Activated CD4-positive, alpha-beta memory T cell treated with anti-CD3 and anti-CD28 coated beads for 36 hours (primary cell): ENCODE measurements at places on chromosomes 4 and X. TPM values are rescaled to one million over a fixed set of nuclear protein-coding genes. Genes with fewer than 3 reads are reported as not detected.

DNA sequence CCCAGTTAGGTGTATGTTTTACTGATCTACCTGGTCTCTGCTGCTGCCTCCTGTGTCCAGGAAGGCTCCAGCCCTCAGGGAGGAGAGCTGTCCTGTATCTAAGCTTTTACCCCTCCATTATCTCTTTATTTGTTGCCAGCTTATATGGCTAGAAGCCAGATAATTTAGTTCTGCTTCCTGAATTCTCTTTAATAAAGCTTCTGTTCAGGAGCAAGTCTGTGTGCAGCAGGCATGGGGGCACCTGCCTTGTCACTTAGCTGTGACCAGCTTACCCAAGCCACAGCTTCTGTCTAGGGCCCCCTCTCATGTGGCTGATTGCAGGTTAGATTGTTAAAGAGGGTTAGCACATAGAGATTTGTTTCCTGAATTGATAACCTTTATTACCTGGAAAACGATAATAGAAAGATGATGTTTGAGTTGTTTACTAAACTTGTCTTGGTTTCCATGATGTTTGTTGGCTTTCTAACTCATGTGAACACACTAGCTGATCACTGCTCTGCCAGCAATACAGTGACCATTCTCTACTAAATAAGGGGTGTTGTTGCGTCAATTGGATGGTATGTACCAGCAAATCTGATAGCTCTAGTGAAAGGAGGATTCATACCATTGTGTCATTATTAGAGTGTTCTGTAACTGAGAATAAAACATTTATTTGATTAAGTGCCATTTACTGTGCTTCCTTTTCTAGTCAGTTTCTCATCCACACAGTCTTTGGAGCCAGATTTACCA, 189.8 kb upstream of the ANK2 start:
- DNase-seq: no peak

The C4orf36 gene
- total RNA-seq: 0.61 TPM

- DNase-seq: no peak
Measured at GRCh38 chrX:3218442-3218841, 128.0 kb downstream of the MXRA5 start.

GRCh38 chr4:126560794-126561193, 1072.0 kb upstream of the INTU start:
- no peak for DNase-seq

The GAGE12F gene
- not detected for total RNA-seq

DNA sequence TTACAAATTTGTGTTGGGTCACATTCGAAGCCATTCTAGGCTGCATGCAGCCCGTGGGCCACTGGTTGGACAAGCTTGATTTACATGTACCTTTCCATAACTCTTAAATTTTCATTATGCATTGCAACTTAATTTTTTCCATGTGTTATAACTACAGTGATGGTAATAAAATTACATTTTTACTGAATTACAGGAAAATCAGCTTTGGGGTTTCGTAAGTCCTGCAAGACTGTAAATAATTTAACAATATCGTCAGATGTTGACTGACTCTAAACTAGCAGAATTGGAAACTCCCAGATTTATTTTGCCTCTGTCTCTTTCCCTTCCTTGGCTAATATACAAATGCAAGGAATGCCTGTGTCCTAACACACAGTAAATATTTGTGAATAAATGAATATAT, 88.0 kb upstream of the RAPGEF2 start:
- no peak for DNase-seq

- DNase-seq: no peak
Measured at GRCh38 chrX:48460606-48461005, 9.5 kb downstream of the SLC38A5 start.

GRCh38 chr4:185742766-185743165, 69.2 kb downstream of the SORBS2 start:
- DNase-seq: no peak

The RAB9B gene
- total RNA-seq: 0.44 TPM

DNA sequence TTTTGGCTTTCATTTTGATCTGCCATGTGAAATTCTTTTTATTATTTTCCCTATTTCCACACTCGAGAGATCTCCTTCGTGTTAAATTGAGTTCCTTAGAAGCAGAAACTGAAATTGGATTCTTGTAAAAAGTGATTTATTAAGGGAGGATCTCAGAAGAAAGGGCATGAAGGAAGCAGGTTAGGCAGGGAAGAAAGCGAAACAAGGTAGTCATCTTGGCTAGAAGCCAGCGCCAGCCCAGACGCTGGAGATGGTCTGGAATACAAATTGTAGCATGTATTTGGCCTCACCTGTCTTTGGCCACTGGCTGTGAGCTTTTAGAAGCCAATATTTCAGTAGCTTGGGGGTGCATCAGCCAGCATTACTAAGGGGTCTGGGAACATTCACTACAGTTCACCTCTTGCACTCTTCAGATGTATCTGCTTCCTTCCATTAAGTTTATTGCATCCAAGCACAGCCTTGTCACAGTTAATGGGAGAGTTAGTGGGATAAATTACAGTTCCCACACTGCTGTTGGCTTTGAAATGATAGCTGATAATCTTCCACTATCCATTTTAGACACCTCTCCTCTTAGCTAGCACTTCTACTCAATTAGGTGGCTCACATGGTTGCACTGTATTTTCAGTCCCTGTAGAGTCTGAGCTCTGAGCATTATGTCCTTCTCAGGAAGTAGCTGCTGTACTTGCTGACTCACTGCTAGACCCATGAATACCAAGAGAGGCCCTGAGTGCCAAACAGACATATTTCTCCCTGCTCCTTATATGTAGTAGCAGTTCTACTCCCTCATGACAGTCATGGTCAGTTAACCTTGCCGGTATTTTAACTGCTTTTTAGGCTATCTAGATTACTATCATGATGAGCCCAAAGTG, 14.6 kb downstream of the GRXCR1 start:
- DNase-seq: no peak

DNA sequence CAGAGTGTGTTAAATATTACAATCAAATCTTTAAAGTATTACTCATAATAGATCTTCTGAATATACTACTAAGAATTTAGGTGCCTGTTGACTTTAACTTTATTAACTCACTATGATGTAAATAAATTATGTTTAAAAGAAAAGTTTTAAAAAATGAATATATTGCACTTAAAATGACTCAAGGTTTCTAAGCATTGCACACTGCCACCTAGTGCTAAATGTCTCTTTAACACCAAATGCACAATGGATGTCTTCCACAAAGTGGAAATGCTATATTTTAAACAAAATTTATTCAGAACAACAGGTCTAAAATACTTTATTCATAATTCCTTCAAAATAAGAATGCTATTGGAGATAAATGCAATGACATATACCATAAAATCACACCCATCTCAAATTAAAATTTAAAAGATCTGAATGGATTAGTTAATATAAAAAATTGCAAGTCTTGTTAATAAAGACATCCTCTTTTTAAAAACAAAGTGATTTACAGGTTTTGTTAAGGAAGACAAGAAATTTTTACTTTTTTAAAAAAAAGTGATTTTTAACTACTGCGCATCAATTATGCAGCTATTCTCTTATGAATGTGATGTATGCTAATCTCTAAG, 5.5 kb downstream of the INPP4B start:
- DNase-seq: no peak

DNA sequence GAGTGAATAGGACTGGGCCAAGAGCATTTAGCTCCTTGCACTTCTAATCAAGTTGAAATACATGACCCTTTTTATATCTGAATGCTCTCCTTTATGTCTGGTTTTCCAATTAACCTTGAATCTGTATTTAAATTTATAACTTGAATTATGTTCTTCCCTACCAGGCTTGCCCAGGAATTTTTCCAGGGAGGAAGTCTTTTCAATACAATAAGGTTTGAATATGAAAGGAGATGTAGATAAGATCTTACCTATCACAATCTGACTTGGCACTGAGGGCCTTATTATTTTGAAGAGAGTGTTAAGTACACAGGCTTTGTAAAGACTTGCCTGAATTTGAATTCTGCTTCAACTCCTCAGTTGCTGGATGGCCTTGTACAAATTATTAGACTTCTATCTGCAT, 555.7 kb downstream of the PCDH7 start:
- DNase-seq: no peak

The SLC10A3 gene
- 16.1 TPM for total RNA-seq

- DNase-seq: no peak
Measured at GRCh38 chr4:126051689-126052424, 737.1 kb downstream of the FAT4 start.

GRCh38 chr4:117357866-117358265, 272.5 kb upstream of the TRAM1L1 start:
- DNase-seq: no peak

The MAGEB2 gene
- total RNA-seq: not detected

GRCh38 chrX:47182106-47182700, 11.4 kb upstream of the UBA1 start:
- no peak for DNase-seq

DNA sequence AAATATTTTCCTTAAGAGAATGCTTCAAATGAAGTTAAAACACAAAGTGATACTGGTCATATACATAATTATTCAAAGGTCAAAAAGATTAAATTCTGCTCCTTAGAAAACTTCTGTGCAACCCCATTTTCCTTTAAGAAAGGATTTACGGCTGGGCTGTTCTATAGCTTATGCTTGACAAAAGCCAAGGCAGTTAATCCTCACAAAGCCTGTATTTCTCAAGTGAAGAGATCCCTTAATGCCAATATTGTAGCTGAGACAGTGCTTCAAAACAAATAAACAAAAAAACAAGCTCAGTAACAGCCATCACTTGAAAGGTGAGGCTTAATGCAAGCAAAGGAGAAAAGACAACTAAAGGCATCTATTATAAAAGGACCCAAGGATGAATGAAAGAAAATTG, 42.5 kb downstream of the BTC start:
- no peak for DNase-seq

GRCh38 chr4:14910411-14910810, 91.9 kb upstream of the CPEB2 start:
- DNase-seq: no peak

- DNase-seq: no peak
Measured at GRCh38 chr4:185134307-185134869, 8.7 kb upstream of the SLC25A4 start.

The GAB3 gene
- 3.4 TPM for total RNA-seq

DNA sequence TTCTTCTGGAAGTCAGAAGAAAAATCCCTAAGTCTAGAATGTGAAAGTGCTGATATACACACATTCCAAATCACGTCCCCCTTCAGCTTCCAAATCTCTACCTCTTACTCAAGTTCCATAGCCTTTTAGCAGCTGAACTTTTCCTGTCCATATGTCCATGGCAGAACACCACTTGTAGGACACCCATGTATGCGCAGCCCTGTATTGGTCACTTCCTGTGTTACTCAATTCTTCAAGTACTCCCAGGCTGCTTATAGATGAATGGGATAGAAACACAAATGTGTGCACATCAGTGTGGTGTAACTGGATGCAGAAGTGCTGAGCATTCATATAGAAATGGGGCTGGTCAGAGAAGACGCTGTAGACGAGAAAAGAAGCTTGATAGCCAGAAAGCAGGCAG, 18.8 kb downstream of the SRPX2 start:
- no peak for DNase-seq

DNA sequence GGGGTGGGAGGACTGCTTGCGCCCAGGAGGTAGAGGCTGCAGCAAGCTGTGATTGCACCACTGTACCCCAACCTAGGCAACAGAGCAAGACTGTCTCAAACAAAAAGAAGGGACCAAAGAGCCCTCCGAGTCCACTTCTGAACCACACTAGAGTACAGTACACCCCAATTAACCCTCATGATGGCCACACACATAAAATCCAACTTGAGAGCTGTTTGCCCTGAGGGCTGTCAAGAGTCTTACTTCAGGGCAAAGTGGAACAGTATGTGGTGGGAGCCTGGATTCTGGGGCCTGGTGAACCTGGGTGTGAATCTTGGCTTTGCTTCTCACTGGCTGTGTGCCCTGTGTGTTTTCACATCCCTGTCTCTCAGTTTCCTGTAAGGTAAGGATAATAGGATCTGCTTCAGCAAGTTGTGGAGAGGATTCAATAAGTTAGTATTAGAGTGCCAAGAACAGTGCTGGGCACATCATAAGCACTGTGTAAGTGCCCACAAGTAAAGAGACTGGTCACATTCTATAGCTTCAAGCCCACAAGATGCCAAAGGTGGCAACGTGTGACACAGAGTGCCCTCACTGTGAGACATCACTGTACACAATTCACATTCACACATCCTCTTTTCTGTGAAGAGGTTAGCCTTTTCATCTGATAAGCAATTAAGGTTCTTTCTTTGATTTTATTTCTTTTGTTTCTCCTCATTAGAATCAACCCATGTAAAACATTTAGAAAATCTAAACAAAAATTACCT, 52.1 kb downstream of the LEF1 start:
- peak; percentile 70 for DNase-seq

The DAPP1 gene
- 23.6 TPM for total RNA-seq

- DNase-seq: no peak
Measured at GRCh38 chr4:138656990-138657389, 358.6 kb upstream of the NOCT start.

GRCh38 chr4:110357521-110357920, 118.4 kb upstream of the ENPEP start:
- DNase-seq: no peak

GRCh38 chrX:149021159-149021558, 483.9 kb downstream of the IDS start:
- no peak for DNase-seq

The HAND2 gene
- not detected for total RNA-seq

GRCh38 chrX:121336831-121337421, 289.5 kb downstream of the GLUD2 start:
- DNase-seq: no peak

DNA sequence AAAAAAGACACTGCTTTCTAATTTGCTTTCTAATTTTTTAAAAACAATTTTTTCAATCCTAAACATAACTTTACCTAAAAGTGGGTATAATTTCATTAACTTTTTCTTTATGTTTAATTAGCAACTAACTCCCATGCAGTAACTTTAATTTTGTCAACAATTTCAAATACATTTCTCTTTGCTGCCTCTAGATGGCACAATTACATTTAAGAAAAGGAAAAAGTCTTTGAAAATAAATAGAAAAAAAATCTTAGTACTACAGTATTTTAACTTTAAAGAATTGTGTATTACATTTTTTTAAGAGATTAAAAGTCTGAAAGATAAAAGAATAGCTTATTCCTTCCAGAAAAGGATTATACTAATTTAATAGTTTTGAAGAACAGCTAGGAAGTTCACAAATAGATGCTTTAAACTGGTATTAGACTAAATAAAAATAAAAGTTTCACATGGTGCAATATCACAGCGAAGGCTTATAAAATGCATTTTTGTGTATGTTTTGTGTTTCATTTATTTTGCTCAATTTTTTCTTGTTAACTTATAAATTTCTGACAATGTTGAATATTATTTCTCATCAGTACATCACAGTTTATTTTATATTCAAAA, 105.1 kb downstream of the ADGRA3 start:
- DNase-seq: no peak

GRCh38 chr4:68342134-68342533, 7.8 kb downstream of the YTHDC1 start:
- DNase-seq: no peak

- no peak for DNase-seq
Measured at GRCh38 chrX:118179161-118179560, 62.6 kb upstream of the KLHL13 start.

DNA sequence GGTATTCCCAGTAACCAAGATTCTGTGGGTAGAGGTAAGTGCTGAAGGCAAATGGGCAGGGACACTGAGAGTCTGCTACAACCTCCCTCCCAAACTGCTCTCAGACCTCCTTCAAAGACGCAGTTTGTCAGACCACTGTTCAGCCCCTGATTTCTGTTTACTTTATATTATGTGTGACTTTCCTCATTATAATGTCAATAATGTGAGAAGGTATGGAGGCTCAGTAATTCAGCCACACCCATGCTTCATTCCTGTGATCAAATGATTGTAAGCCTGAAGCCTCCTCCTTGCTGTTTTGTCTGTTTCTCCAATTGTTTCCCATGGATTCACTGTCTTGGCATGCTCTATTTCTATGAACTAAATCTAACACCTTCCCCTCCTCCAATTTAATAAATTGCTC, 75.6 kb downstream of the SYTL5 start:
- DNase-seq: no peak

- no peak for DNase-seq
Measured at GRCh38 chr4:89039730-89040338, 17.2 kb downstream of the FAM13A start.
